ENCODE measurements at places on chromosomes 5 and 9.
A peak's percentile ranks its signal among the peaks of the same experiment; 100 is the strongest.

- no peak for DNase-seq
Measured at GRCh38 chr9:134174526-134175290, 10.3 kb upstream of the RNU6ATAC start.

GRCh38 chr9:94144394-94144793 is 60.1 kb downstream of the PTPDC1 start:
- DNase-seq: no peak

DNA sequence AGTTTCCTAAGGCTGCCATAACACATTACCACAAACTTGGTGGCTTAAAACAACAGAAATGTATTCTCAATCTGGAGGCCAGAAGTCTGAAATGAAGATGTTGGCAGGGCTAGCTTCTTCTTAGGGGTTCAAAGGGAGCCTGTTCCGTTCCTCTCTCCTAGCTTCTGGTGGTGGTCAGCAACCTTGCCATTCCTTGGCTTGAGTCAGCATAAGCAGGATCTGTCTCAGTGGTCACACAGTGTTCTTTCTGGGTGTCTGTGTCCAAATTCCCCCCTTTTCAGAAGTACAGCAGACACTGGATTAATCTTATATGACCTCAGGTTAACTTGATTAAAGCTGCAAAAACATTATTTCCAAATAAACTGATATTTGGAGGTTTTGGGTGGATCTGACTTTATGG is 2.1 kb upstream of the OSMR start:
- no peak for DNase-seq

- no peak for DNase-seq
Measured at GRCh38 chr5:126452477-126452876, 29.3 kb downstream of the GRAMD2B start.

GRCh38 chr5:77280036-77280435 is 69.6 kb downstream of the PDE8B start:
- no peak for DNase-seq

DNA sequence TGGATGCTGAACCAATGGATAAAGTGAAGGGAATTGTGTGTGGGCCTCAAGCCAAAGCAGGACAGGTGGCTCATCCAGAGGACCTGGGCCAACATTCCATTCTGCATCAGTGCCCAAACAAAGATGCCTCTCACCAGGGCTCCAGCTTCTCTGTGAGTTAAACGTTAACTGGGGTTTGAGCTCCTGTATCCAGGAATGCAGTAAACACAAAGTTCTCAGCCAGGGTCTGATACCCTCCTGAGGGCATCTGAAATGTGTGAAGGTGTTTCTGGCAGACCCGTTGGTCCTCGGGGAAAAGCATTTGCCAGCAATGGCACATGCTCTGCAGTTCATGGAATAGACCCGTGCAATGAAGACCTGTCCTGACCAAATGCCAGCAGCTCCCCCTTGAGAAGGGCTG is 33.9 kb upstream of the AOPEP start:
- DNase-seq: no peak

DNA sequence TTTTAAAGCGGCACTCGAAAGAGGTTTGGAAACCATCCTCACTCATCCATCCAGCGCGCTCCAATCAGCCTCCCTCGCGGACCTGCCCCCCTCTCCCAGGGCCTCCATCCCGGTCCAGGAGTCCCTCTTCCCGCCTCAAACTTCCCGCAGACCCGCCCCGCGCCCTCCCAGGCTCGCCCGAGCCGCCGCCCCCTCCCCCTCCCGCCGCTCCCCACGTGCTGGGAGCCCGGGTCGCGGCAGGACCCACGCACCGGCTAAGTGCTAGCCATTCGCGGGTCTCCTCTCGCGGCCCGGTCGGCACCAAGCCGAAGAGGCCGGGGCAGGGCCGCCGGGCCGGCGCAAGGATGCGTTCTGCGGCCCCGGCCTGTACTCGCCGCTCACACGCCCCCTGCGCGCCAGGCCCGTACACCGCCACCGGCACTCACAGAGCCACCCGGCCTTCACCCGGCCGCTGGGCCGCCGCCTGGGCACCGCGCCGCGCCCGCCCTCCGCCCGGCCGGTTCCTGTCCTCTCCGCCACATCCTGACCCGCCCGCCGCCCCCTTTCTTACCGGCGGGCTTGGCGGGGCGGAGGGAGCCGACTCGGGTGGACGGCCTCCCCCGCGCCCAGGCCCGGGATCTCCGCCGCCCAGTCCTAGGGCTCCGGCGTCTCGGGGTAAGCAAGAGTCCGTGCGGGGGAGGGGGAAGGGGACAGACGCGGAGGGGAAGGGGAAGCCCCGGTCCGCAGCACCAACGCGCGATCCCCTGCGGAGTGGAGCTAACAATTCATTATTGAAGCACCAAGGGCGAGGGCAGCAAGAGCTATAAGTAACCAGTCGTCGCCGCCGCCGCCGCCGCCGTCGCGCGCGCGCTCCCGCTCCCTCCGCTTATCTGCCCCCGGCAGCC is 576 bp downstream of the CHD1 start:
- DNase-seq: peak; percentile 41

DNA sequence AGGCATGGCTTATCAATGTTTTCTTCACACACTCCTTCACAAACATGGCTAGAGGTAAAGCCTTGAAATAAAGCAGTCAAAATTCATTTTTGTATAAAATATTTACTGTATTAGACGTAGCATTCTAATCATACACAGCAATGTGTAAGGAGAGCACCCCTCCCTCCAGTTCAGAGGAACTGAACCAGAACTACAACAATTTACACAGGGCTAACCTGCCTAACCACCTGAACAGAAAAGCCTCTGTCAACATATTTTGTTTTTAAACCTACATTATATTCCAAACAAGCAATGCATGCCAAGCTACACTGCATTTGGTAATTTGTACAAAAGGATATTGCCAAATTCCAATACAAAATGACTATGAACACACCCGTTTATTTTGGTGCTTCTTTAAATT is 41.6 kb downstream of the MLLT3 start:
- no peak for DNase-seq

DNA sequence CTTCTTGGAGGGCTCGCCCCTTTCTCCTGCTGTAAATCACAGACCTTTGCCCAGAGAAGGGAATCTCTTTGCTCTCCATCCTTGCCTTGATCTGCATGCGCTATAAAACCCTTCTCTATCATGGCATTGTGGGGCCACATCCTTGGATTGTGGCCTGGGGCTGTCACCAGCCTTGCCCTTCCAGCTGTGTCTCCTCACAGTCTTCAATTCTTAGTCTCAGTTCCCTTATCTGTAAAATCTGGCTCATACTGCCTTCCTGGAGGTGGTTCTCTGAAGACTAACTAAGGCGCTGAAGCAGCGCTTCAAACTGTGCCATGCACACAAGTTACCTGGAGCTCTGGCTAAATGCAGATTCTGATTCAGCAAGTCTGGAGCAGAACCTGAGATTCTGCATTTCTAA is 53.4 kb upstream of the RARS1 start:
- no peak for DNase-seq

Data from activated T-cell treated with anti-CD3 and anti-CD28 coated beads for 48 hours (primary cell).